Cerebellum (tissue), 4 donors: ENCODE measurements at places on chromosomes 7 and 10.

GRCh38 chr10:122113945-122114747, 125.2 kb downstream of the TACC2 start:
- no peak for DNase-seq

DNA sequence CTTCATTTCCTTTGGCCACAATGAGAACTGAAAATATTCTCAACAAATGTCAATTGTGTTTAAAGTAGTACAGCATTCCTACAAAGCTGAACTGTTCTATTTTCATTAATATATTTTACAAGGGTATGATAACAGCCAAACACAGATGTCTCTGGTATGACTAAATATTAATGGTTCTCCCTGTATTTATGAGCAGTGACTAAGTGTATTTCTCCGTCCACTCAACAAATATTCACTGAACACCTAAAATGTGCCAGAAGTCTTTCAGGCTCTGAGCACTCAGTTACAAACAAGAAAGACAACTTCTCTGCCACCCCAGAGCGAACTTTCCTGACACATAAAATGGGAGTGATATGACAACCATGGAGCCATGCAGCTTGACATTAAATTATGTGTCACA, 135.6 kb downstream of the VPS41 start:
- DNase-seq: no peak

DNA sequence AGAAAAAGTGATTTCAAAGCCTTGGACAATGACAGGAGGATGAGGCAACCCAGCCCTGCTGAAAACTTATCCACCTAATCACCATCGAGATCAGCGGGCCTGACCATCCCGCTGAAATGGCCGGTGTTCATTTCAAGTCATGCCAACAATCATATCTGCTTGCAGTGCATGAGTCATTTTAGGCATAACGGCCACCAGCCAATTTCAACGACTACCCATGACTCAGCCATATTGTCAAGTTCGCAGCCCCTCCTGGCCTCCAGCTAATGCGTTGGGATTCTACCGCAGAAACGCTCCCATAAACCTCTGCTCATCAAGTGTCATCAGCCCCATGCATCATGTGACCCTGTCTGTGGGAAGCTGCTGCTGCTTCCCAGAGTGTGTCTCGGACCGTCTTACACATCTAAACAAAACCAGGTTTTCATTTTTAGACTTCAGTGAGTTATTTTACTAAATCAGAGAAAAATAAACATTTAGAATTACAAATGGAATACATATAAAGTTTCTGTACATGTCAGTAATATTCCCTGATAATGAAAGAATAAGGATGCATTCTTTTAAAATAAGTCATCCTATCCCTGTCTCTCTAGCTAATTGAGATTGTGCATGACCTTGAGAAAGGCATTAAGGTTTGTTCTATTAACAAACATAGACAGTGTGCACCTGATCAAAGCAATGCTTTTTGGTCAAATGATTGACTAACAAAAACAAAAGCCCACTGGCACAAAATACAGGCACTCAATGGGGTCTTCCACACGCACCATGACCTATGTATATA, 188.9 kb downstream of the ADAM12 start:
- DNase-seq: no peak

DNA sequence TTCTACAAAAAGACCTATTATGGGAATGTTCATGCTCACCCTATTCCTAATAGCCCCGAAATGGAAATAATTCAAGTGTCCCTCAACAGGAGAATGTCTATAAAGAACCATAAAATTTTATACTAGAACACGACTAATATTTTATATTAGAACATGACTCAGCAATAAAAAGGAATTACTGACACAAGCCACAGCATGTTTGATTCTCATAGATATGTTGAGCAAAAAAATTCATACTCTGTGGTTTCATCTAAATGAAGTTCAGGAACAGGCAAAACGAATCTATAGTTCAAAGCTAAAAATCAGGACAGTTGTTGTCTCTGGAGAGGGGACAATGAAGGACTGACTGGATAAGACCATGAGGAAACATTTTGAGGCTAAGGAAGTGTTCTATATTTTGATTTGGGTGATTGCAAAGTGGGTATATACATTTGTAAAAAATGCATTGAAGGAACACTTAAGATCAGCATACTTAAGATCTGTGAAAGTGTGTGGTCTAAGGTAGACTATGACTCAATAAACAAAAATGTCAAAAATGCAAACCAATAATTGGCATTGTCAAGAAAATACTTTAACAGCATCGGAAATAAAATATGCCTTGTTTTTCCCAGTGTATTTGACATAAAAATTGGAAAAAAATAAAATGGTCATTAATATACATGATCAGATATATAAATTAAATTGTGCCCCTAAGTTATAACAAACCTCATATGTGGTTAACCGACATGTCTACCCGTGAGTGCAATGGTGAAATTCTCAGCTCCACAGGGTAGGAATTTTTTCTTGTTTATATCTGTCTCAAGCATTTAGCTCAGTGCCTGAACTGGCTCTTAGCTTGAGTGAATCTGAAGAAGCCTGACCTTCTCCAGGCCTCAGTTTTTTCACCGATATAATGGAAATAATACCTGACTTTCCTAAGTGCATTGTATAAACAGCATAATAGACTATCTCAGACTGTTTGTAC, 124.9 kb upstream of the CTTNBP2 start:
- DNase-seq: no peak

DNA sequence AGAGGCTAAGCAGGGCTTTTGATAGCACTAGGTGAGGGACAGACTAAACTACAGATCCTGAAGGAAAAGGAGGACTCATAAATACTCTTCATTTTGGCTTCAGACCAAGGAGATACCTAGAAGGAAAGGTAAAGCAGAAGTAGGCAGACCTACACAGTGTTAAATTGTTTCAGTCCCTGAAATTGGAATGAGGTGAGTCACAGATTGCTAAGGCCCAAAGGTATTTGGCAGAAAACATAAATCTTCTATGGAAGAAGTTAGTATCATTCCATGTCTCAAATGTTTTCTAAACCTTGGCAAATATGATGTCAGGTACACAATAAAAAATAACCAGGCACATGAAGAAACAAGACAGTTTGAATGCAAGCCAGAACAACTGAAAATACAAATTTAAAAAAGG, 30.0 kb downstream of the MTERF1 start:
- no peak for DNase-seq

GRCh38 chr7:101156866-101157589, 2.8 kb downstream of the AP1S1 start:
- DNase-seq: no peak

DNA sequence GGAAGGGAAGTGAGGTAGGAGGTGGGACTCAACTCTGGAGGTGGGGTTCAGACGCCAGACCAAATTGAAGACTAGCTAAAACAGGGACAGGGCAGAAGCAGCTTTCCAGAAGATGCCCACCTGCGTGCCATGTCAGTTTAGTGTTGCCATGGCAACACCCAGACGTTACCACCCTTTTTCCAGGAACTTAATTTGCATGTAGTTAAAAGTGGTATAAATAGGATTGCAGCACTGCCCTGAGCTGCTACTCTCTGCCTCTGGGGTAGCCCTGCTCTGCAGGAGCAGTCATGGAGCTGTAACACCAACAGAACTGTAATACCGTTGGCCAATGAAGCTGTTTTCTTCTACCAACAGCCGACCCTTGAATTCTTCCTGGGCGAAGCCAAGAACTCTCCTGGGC, 93.8 kb downstream of the PRKCQ start:
- no peak for DNase-seq

GRCh38 chr10:87547734-87548311, 43.1 kb downstream of the MINPP1 start:
- no peak for DNase-seq

DNA sequence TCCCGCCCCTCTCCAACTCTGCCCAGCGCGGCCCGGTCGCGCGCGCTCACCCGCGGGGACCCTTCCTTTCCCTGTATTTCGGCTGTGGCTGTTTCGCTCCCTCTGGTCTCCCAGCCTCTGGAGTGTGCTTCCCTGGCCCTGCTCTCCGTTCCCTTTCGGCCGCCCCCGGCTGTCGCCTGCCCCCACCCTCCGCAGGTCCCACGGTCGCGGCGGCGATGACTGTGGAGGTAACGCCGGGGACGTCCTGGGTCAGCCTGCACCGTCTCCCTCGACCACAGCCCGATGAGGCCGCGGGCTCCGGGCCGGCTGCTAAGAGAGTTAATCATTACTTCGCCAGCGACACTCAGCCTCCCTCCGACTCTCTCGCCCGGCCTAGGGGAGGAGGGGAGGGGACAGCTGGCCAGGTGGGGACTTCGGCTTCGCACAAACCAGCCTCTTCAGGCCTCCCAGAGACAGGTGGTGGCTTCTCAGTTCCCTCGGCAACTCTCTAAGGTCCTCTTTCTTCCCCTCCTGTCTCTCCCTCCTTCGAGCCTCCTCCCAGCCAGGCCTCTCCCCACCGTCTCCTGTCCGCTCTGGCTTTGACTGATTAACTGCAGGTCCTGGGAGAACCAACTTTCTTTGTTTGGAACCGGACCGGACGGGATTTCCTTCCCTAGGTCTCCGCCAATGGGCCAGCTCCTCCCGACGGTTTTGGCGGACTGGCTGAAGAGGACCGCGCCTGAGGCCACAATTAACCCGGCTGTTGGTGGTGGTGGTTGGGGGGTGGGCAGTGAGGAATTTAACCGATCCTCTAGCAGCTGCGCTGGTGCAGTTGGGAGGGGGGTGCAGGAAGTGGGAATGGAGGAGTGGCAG, 5.6 kb upstream of the PAX2 start:
- no peak for DNase-seq

- no peak for DNase-seq
Measured at GRCh38 chr7:139452958-139453672, 30.4 kb downstream of the KLRG2 start.

DNA sequence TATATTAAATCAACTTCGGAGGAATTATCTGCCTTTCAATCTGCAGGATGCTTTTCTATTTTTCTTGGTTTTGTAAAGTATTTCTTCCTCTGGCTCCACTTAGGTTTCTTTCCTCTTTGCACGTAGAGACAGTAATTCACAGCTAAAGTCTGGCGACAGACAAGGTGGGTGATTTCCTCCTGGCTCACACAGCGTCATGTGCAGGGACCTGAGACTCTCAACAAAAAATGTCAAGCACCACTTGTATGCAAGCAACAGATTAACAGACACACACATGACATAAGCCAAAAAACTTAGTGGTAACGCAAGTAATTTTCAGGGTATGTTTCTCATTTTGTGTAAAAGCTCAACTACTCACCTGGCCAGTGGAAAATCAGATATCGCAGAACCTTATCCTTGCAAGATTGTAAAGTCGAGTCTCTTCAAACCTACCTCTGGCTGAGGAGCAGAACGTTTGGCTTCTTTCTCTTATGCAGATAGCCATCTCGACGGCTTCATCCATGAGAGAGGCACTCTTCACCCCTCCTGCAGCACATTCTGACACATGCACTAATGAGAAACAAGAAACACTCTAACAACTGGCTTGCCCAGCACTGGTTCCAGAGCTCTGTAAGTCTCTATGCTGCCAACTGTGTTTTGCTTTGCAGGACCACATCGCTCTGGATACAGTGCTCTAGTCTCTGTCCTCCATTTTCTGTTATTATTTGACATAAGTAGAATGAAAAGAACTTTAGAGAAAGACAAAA, 188.0 kb downstream of the CDCA7L start:
- DNase-seq: no peak

DNA sequence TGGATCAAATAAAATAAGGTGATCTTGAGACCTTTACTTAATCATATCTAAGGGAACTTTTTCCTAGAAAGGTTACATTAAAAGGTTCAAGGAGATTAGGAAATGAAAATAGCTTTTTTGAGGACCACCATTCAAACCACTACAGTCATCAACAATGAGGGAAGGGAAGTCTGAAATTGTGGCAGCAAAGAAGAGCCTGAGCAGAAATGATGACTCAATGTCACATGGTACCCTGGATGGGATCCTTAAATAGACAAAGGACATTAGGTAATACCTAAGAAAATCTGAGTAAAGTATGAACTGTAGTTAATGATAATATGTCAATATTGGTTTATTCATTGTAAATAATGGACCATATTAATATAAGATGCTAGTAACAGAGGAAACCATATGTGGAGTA, 236.0 kb downstream of the SEMA3D start:
- DNase-seq: no peak

DNA sequence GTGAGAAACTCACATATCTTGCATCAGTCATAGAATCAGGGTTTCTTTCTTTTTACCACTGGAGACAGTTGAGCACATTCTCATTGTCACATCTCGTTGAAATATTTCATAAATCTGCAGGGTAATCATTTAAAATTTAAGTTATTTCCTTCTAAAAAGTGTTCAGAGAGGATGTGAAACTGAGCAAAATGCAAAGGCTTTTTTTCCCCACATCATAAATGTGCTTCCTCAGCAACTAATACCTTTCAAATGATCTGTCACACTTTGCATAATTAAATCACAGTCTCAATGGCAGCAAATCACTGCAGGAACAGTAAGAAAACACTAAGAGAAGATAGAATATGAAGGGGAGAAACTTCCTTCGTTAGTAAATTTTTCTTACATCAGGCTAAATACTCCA, 187.5 kb downstream of the EVX1 start:
- no peak for DNase-seq

- no peak for DNase-seq
Measured at GRCh38 chr7:108568801-108569380, 615 bp downstream of the THAP5 start.

- DNase-seq: no peak
Measured at GRCh38 chr10:12208460-12208859, 12.5 kb downstream of the CDC123 start.

GRCh38 chr10:6385665-6386064, 182.9 kb downstream of the PFKFB3 start:
- DNase-seq: no peak

GRCh38 chr7:27606270-27607209, 56.1 kb downstream of the HIBADH start:
- DNase-seq: no peak

DNA sequence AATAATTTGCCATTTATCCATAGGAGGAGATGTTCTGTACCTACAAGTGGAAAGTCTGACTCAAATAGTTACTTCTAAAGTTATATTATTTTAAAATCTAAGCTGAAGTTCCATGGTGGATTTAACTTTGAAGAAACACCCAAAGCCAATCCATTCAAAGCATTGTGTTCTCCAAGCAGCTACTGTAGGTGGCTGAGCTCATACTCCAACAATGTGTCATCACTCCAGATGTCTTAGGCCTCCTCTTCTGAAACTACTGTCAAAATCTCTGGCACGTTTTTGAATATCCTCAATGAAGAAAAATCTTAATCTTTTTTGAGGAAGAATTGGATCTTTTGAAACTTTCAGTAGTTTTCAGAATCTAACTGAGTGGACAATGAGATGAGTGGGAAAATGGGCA, 169.1 kb downstream of the PTEN start:
- DNase-seq: no peak

DNA sequence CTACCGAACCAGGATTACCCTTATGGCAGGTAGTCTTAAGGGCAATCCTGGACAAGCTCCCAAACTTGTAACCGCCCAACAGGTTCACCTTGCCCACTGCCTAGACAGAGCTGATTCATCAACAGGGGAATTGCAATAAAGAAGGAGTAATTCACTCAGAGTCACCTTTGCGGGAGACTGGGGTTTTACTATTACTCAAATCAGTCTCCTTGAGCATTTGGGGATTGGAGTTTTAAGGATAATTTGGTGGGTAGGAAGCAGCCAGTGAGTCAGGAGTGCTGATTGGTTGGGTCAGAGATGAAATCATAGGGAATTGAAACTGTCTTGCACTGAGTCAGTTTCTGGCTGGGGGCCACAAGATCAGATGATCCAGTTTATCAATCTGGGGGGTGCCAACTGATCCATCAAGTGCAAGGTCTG, 25.3 kb downstream of the HK1 start:
- DNase-seq: no peak

GRCh38 chr10:49595003-49595712, 15.0 kb upstream of the SLC18A3 start:
- DNase-seq: no peak
